Activated T-cell treated with anti-CD3 and anti-CD28 coated beads for 24 hours (primary cell): ENCODE measurements at places on chromosomes 6 and 20.

GRCh38 chr6:14354919-14355572 is 237.5 kb downstream of the CD83 start:
- DNase-seq = peak; percentile 23

DNA sequence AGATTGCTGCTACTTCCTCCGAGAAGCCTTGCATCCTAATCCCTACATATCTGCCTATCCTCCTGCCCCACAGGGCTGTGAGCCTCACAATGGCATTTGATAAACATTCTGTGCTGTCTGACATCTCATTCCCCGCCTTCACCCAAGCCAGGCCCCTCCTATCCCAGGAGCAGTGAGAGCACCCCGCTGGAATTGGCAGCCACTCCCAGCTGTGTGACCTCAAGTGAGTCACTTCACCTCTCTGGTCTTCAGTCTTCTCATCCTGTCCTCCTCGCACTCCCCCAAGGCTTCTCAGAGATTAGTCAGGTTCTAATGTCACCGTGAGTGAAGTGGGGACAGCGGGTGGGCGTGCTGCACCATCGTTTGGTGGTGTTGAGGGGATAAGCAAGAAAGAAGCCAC is 81.7 kb downstream of the CDH22 start:
- no peak for DNase-seq

DNA sequence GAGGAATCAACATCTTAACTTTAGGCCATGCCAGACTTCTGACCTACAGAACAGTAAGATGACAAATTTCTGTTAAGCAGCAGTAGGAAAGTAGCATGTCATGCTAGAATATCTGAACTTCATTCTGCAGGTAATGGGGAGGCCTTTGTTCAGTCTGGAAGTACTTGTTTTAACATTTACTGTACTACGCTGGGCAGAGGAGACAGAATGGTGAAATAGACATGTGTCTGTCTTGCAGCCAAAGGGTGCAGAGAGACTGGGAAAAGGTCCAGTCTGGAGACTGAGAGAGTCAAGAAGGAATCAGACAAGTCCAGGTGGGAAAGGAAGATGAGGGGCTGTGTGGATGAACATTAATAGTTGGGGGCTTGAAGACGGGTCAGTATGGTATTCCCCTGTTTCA is 17.5 kb upstream of the ZBTB2 start:
- DNase-seq = no peak

DNA sequence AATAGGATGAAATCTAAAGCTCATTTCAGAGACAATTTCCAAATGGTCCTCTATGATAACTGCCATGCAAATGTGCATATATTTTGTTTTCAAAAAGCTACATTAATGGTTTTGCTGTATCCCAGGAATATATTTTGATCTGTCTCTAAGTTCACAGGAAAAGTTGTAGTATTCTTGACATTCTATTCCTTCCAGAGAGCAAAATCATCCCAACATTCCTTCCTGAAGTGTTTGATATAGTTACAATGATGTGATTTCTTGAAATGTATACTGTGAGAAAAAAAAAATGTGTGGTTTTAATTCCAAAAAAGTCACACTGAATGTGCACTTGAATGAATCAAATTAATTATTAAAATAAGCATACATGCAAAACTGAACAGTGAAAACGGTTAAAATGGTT is 996.0 kb upstream of the CITED2 start:
- no peak for DNase-seq

GRCh38 chr20:62066339-62066982 is 780 bp upstream of the TAF4 start:
- peak; percentile 21 for DNase-seq

GRCh38 chr6:155014670-155015300 is 19.7 kb downstream of the TIAM2 start:
- no peak for DNase-seq

GRCh38 chr6:70967049-70967448 is 10.2 kb upstream of the B3GAT2 start:
- no peak for DNase-seq

- DNase-seq = no peak
These were observed 200.5 kb upstream of the MCHR2 start for GRCh38 chr6:100194535-100194934.

DNA sequence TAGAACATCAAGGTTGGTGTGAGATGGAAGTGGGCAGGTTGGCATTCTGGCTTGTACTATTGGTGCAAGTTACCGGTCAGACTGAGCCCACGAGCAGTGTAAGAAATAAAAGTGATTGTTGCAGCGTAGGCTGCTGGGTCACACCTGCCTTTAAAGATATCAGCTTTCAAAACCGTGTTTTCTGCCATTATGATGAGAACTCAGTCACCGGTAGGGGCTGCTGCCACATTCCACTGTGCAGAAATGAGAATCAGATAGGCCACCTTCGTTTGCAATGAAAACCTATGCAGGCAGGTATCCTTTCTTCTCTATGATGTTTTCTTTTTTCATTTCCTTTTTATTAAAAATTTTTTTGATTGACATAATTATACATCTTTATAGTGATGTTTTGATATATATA is 168.5 kb downstream of the MYLK4 start:
- no peak for DNase-seq

DNA sequence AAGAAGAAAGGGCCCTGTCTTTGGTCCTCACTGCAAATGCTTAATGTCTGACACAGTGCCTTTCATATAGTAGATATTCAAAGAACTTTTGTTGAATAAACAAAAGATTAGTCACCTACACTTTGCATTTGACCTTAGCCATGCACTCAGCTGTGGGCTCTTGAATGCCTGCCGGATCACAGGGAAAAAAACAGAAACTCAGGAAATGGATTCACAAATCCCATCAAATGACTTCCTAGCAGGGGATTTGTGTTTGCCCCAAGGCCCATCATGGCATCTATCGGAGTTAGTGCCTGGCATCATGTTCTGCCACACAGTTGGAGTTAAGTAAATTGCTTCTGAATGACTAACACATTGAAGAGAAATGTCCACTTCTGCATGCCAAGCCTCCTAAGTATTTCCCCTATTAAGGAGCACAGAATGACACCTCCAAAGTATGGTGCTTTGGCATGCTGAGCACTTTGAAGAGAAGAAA is 72.3 kb upstream of the DST start:
- no peak for DNase-seq

DNA sequence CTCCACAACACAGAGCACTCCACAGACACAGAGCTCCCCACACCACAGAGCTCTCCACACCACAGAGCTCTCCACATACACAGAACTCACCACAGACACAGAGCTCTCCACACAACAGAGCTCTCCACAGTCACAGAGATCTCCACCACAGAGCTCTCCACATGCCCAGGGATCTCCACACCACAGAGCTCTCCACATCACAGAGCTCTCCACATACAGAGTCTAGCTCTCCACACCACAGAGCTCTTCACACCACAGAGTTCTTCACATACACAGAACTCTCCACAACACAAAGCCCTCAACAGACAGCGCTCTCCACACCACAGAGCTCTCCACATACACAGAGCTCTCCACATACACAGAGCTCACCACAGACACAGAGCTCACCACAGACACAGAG is 55.3 kb downstream of the ERMARD start:
- no peak for DNase-seq

GRCh38 chr20:11158589-11158988 is 484.8 kb upstream of the JAG1 start:
- DNase-seq = no peak

- no peak for DNase-seq
These were observed 417.4 kb downstream of the TBC1D32 start for GRCh38 chr6:120916844-120917243.
